Stomach (tissue), 19 donors: ENCODE measurements at places on chromosomes 12 and 14.
A peak's percentile ranks its signal among the peaks of the same experiment; 100 is the strongest.

GRCh38 chr14:64673316-64673715 is 30.9 kb upstream of the PLEKHG3 start:
- no peak for DNase-seq

GRCh38 chr12:54201001-54201794 is 12.4 kb upstream of the SMUG1 start:
- peak; percentile 90 for DNase-seq

DNA sequence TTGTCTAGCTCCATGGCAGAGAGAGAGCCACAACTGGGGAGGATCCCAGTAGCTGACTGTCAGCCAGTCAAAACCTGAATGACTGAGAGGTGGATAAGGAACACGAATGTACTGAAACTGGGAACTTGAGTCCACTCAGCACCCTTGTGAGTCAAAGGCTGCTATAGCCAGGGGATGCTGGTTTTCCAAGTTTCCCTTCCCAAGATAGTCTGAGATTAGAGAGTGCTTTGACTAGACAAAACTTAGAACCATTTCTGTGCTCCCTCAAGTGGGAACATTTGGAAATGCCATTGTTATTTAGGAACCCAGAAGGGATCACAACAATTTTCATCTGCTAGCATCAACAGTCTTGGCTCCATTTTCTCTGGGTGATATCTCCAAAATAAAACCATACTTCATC is 4.0 kb downstream of the PRKAG1 start:
- no peak for DNase-seq

GRCh38 chr14:90495357-90496276 is 98.8 kb downstream of the CALM1 start:
- DNase-seq, result peak; percentile 93

- DNase-seq, result peak; percentile 40
These were observed 60.9 kb upstream of the GPATCH2L start for GRCh38 chr14:76090616-76091391.
